ENCODE measurements at places on chromosomes 2 and 18.

DNA sequence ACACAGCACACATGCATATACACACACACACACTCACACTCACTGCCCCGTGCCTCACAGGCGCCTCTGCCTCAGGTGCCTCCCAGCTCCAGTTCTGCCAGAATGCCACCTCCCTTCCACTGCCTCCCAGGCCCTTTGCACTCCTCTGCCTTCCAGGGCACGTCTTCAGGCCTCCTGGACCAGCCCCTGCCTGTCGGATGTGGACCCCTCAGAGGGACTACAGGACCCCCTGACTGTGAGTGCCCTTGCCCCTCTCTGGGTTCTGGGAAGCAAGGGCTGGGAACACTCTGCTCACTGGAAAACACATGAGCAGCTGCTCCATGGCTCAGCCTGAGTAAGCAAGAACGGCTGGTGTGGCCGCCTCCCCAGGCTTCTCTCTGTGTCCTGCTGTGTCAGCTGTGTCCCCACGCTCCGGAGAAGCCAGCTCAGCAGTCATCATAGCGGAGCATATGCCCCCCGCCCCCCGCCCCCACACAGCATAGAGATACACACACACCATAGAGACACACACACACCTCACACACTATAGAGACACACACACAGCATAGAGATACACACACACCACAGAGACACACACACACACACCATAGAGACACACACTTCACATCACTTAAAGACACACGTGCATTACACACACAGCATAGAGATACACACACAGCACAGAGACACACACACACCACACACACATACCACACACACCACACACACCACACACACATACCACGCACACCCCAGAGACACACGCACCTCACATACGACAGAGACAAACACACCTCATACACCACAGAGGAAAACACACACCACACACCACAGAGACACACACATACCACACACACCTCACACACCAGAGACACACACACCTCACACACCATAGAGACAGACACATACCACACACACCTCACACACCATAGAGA, 271.3 kb downstream of the CYRIA start:
- no peak for DNase-seq

DNA sequence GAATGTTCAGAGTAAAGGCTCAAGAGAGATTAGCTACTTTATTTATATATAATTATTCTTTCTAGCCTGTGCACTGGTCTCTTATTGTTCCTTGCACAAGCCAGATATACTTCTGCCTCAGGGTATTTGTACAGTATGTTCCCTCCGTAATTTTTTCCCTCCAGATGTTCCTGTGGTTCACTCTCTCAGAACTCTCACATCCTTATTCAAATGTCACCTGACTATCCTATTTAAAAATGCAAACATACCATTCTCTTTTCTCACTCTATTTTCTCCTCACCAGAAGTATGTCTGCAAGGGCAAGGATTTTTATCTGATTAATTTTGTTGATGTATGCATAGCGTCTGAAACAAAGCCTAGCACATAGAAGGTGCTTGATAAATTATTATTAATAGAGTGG, 64.0 kb upstream of the CERS6 start:
- no peak for DNase-seq

GRCh38 chr2:231197706-231198290, 633 bp upstream of the ARMC9 start:
- no peak for DNase-seq

- no peak for DNase-seq
Measured at GRCh38 chr2:6896930-6897759, 19.6 kb downstream of the RSAD2 start.

DNA sequence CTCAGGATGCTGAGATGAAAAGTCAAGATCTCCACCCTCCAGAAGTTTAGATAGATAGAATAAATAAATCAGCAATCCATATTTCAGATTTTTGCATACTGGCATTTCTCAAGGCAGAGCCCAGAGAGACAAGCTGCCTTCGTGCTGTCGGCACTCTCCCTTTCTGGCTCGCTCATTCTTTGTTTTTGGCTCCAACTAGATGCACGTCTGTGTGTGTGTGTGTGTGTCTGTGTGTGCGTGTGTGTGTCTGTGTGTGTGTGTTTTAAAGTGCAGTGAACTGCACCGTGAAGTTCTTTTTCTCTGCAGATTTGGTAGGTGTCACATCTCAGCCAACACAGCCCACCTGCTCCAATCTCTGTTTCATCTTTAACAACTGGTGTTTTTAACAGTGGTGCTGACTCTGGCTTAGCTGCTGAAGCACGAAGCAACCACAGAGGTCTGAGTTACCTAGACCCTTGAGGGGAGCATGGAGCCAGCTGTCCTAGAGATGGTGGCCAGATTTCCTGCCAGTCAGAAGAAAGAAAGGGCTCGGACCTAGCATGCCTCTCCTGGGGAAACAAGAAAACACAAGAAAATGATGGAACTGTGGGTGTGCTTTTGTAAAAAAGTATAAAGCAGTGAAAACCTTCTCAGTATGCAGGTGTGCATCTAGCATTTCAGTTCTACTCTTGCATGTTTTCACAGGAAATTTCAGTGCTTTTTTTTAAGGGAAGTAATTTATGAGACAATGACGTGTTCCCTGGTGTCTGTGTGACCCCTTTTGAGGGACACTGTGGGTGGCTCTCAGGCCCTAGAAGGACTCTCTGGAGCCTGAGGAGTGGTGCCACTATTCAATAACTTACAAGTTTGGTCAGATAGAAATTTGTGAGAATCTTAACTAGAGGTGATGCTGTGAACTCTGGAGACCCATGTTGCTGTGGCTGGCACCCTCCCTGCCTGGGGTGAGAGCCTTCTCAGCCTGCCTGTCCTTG, 364.3 kb downstream of the RNF144A start:
- DNase-seq = no peak
